Activated CD4-positive, alpha-beta T cell treated with anti-CD3 and anti-CD28 coated beads, Interleukin-2, amount 10 ng/mL, durations not matched to agents 24 days and 14 days (primary cell): ENCODE measurements at places on chromosomes 3 and 15. TPM values are rescaled to one million over a fixed set of nuclear protein-coding genes. Genes with fewer than 3 reads are reported as not detected.

Gene ERICH6
- total RNA-seq: not detected in 2 replicates

Gene IQCF5
- not detected in 2 replicates for total RNA-seq

Gene DUOXA1
- total RNA-seq: not detected in 2 replicates

Gene BFSP2
- not detected in 2 replicates for total RNA-seq

Gene CFAP20DC
- 0.98 and 1.3 TPM in 2 replicates for total RNA-seq

Gene SMCO1
- total RNA-seq: not detected in 2 replicates

Gene CD276
- 20.1 and 20.3 TPM in 2 replicates for total RNA-seq

Gene SAMMSON
- not detected in 2 replicates for total RNA-seq
